ENCODE measurements at places on chromosomes 12 and 14.

DNA sequence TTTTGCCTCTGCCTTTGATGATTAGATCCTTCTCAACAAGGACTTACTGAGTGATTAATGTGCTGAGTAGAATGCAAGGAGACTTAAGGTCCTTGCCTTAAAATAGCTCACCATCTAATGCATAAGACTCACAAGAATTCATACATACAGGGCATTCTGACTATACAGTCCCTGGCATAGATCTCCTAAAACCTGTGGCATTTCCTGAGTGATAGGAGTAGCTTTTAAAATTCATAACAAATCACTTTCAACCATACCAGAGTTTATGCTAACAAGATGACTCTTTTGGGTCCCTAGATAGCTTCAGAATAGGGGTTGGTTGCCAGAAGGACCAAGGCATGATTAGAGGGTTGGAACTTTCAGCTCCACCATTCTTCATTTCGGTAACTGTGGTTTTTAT, 48.8 kb downstream of the STXBP6 start:
- no peak for DNase-seq

DNA sequence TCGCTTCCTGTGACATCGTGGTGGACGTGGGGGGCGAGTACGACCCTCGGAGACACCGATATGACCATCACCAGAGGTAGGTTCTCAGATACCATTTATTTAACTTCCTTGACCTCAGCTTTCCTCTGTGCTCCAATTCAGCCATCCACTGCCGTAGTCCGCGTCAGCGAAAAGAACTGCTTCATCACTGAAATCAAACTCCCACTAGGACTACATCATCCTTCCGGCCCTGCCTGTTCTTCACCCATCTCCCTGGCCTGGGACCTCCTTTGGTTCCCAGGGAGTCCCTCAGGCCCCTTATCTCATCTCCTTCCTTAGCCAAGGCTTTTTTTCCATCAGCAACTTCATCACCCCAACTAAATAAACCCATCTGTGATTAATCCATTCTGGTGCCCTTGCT, 692 bp downstream of the MYG1 start:
- DNase-seq: no peak

GRCh38 chr14:84592770-84593169, 937.2 kb upstream of the FLRT2 start:
- no peak for DNase-seq

GRCh38 chr12:78797196-78797931, 67.2 kb upstream of the SYT1 start:
- no peak for DNase-seq

- peak; percentile 38 for DNase-seq
These were observed 1.0 kb upstream of the CLIP1 start for GRCh38 chr12:122423258-122424165.

GRCh38 chr14:75896341-75896740, 85.5 kb downstream of the TGFB3 start:
- no peak for DNase-seq

- no peak for DNase-seq
These were observed 44.1 kb downstream of the PSEN1 start for GRCh38 chr14:73180385-73180805.

Data from liver (tissue), 10 donors.